ENCODE measurements at places on chromosomes 11 and 22.
A peak's percentile ranks its signal among the peaks of the same experiment; 100 is the strongest.

DNA sequence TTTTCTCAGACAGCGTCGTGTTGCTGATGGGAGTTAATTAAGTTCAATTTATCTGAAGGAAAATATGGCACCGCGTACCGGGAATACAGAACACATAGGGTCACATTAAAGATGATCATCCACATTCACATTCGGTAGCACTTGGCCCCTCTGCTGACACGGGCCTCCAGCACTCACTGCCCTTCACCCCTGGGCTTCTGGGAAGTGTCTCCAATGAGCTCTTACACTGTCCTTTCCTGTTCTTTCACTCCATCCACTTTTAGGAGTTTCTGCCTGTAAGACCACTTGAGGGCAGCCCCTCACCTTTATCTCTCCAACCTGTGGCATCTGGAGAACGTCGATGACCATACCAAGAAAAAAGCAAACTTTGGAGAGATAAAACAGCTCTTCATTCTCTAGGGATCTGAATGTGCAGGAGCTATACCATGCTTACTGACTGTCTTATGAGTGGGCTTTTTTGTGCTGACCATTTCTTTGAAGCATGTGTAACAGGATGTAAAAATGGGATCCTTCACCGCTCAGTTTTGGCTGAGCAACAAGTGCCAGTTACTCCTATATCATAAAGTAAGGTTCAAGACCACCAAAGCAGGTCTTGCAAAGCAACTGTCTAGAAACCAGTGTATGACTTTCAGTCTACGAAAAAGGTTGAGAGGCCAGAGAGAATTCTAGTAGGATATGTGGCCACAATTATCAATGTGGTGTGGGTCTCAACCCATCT lies 1.1 kb upstream of the SERGEF start:
- DNase-seq = no peak

DNA sequence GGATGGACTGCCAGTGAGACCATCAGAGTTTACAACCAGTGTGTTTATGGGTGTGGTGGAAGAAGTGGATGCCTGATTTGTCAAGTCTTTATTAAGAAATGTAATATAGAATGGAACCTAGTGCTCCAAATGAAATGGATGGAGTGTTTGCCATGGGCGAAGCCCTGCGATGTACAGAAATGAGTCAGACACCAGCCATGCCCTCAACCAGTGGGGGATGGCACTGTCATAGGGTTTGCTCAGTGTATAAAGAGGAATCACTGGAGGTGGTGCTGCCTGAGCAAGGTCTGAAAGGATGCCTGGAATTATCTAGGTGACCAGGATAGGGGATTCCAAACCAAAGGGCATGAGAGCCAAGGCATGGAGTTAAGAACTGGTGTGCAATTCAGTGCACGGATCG lies 120.9 kb upstream of the MTNR1B start:
- DNase-seq = no peak

GRCh38 chr22:48745842-48746788 lies 1081.6 kb downstream of the BRD1 start:
- DNase-seq = no peak

DNA sequence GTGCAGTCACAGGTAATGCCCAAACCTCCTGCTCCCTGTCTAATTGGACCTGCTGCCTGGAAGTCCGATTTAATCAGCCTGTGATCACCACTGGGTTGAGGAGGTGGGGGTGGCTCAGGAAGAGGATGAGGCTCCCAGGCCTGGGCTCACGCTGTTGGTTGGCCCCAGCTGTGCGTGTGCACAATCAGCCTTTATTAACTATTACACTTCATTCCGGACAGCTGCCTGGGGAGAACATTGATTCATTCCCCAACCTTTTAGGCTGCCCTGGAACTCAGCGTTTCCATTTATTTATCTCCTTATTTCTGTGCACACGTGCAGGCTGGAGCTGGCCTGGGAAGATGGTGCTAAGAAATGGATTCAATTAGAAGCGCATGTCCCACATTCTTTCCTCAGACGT lies 123.4 kb downstream of the DSCAML1 start:
- no peak for DNase-seq

DNA sequence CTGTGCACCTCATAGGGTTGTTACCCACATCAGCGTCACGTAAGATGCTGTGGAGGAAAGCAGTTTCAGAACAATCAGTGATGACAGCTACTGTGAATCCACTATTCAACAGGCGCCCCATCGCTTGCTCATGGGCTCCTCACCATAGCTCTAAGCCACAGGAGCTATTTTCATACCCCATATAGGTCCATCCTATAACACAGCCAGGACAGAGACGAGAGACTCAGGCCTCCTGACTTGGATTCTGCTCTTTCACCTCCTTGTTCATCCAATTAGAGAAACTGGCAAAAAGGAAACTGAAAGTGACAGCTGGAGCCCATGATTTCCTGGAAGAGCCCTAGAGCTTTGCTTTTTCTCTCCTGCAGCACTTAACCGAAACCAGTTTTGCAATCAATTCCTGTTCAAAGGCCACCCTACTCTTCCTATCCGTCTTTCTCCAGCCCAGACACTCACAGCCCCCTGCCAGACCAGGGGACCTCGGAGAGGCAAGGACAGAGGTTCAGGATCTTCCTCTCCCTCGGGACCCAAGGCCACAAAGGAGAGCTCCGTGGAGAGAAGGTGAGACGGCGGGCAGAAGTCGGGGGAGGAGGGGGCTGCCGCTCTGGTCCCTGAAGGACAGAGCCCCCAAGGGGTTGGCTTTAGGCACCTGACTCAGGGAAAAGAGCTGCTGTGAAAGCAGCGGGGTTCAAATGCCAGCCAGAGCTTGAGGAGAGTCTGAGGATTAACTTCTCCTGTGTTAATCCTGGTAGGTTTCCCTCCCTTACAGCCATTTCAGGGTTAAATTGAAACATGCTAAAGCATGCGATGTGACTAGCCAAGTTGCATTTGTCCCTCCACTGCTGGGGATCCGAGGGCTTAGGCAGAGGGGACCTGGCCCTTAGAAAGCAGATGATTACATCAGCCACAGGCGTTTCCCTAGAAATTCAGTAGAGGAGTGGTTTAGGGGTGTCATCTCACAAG lies at the start of gene APOL6:
TSS of gene APOL6 (plus strand) at position 381 of the 960 bp plus-strand sequence. CDS start 7,980 bp downstream, outside the sequence.
- no peak for DNase-seq

- DNase-seq = no peak
Observed at GRCh38 chr11:125211948-125212340, 47.4 kb downstream of the PKNOX2 start.

GRCh38 chr11:11451501-11452005 lies 98.5 kb upstream of the CSNK2A3 start:
- no peak for DNase-seq

DNA sequence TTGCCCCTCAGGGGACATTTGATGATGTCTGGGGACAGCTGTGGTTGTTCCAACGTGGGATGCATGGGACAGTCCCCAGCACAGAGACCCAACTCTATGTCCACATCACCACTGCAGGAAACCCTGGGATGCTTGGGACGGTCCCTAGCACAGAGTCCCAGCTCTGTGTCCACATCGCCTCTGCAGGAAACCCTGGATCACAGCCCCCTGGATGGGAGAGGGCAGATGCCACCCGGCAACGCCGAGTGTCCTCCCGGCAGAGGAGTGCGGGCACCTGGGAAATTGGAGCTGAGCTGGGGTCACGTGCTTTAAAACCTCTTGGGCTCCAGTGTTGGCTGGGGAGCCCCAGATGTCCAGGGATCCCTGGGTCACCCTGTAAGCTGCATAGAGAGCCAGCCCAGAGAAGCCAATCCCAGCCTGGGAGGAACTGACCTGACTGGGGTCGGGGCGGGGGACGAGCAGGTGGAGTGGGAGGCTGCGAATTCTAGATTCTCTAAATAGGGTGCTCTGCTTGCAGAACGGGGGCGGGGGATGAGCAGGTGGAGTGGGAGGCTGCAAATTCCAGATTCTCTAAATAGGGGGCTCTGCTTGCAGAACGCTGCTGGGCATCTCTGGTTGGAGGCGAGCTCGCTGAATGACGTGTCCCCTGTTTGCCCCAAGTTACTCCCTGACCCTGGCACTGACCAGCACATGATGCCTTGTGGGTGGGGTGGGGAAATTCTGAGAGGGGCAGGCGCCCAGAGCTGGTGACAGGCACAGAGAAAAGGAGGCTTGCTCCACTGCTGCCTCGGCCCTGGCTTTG lies 1197.8 kb downstream of the BRD1 start:
- no peak for DNase-seq

GRCh38 chr11:12777208-12777874 lies 103.1 kb downstream of the TEAD1 start:
- DNase-seq = peak; percentile 80

- DNase-seq = no peak
Observed at GRCh38 chr11:128737704-128738103, 43.8 kb downstream of the FLI1 start.

DNA sequence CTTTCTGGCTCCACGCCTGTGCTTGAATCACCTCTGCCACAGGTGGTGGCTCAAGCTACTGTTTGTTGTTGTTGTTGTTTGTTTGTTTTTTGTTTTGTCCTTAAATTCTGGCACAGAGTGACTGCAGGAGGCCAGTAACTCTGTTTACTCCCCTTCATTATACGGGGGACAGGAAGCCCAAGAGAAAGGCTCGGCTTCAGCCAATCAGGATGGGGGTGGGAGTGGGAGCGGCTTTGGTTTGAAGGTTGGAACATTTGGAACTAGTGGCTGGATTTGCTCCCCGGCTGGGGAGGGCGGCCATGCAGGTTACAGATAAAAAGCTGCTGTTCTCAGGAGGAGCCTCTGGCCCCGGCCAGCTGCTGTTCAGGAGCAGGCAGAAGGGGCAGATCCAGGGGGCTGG lies 19.7 kb upstream of the CABP2 start:
- DNase-seq = no peak

- no peak for DNase-seq
Observed at GRCh38 chr11:133999355-133999754, 42.6 kb upstream of the IGSF9B start.

DNA sequence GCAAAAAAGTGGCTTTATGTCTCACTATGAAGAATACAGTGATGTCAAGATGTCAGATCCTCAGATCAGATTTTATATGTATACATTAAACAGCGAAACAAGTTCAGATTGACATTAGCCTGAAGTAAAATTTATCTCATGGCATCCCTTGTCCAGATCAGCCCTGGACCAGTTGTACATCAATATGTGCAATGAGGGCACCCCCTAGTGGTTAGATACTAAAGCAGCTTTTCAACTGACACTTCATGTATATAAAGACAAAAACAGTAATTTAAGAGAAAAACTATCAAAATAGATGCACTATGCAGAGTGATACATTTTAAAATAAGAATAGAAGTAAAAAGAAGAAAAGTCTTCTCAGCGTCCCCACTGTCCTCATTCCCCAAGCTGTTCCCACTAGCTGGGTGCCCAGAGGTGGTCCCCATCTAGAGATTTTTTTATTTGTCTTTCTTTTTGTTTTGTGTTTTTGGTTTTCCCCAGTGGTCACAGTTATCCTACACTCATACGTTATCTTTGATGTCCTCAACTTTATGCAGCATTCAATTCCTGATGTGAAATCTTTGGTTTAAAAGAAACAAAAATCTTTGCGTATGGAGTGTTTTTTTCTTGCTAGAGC lies 2193.4 kb upstream of the RAG2 start:
- DNase-seq = peak; percentile 32

DNA sequence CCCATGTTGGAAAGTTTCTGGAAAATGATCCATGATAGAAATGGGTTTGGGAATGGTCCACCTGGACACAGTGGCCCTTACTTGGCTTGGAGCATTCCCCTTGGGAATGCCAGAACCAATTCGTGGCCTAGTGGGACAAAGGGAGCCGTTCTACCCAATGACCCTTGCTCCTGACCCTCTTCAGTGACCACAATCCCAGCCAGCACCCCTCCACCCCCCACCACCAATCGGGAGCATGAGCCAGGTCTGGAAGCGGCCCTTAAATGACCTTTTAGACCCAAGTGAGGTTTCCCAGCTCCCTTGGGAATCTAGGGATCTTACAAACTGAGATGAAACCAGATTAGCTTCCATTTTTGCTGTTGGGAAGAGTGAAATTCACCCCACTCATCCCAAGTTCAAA lies 51.3 kb upstream of the CDON start:
- DNase-seq = no peak

GRCh38 chr22:45843031-45843430 lies 133.9 kb downstream of the WNT7B start:
- DNase-seq = no peak

- DNase-seq = no peak
Observed at GRCh38 chr22:44685384-44686056, 16.5 kb upstream of the PRR5 start.

DNA sequence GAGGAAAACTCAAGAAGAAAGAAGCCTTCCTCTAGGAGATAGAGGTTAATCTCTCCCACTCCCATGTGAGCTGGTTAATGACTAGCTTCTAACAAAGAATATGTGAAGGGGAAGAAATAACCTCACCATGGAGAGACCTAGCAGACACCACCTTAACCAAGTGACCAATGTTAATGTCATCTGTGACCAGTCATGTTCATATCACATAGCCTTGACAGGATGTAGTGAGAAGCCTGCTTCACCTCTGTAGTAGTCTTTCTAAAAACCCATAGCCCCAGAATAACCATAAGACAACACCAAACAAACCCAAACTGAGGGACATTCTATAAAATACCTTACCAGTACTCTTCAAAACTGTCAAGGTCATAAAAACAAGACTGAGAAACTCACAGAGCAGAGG lies 21.5 kb upstream of the POU2AF1 start:
- DNase-seq = no peak

- DNase-seq = no peak
Observed at GRCh38 chr22:48686694-48687302, 1140.9 kb downstream of the BRD1 start.

- DNase-seq = no peak
Observed at GRCh38 chr11:133827556-133827955, 17.8 kb downstream of the SPATA19 start.

- DNase-seq = no peak
Observed at GRCh38 chr11:122048401-122048800, 67.6 kb downstream of the BLID start.

GRCh38 chr11:44266056-44266780 lies 43.7 kb downstream of the ALX4 start:
- no peak for DNase-seq

- no peak for DNase-seq
Observed at GRCh38 chr11:116613206-116613875, 159.4 kb downstream of the BUD13 start.

DNA sequence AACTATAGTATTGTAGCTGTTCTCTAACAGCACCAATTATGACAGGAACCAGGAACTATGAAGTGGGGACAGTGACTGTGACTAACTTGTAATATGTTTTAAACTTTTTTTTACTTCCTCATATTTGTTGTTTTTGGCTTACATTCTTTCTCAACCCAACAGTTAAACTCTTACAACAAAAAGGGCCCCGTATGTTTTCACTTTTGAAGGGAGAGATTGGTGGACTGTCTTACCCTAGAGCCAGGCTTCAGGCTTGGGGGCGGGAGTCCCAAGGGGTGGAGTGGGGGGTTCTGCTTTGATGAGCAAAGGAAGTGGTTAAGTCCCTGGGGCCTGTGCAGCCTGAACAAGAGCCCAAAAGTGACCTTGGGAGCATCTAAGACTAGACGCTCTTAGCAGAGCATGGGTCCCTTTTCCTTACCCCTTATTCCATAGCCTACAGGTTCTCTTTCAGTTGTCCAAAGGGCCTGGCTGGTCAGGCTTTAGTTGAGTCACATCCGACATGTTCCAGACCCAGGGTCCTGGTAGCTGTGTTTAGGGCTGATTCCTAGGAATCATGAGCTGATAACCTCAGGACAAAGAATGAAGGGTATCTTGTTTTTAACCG lies 38.8 kb downstream of the STIM1 start:
- DNase-seq = no peak

Measured in LNCaP clone FGC (cell line).